AG08396 (cell line): ENCODE measurements at places on chromosomes 1 and 21.

- no peak for DNase-seq
Observed at GRCh38 chr1:181015251-181015615, 7.4 kb downstream of the STX6 start.

DNA sequence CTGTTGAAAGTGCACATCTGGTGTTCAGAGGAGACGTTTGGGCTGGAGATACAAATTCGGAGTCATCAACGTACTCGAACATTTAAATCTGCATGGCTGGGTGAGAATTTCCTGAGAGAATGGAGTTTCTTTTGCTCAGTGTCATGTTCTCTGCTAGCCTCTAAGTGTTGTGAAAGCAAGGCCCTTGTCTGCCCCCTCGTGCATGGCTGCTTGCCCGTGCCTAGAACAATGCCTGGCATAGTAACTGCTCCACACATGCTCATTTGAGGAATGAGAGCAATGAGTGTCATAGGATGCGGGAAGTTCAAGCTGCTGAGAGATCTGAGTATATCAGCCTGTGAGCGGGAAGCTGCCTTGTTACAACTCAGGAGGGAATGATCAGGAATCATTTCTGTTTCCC lies 171.1 kb upstream of the CSF3R start:
- peak; percentile 16 for DNase-seq

GRCh38 chr1:199163267-199163666 lies 524.4 kb downstream of the PTPRC start:
- DNase-seq: no peak

GRCh38 chr1:38039331-38040088 lies 7.1 kb downstream of the POU3F1 start:
- no peak for DNase-seq

- DNase-seq: no peak
Observed at GRCh38 chr21:45443595-45444181, 38.7 kb downstream of the COL18A1 start.

DNA sequence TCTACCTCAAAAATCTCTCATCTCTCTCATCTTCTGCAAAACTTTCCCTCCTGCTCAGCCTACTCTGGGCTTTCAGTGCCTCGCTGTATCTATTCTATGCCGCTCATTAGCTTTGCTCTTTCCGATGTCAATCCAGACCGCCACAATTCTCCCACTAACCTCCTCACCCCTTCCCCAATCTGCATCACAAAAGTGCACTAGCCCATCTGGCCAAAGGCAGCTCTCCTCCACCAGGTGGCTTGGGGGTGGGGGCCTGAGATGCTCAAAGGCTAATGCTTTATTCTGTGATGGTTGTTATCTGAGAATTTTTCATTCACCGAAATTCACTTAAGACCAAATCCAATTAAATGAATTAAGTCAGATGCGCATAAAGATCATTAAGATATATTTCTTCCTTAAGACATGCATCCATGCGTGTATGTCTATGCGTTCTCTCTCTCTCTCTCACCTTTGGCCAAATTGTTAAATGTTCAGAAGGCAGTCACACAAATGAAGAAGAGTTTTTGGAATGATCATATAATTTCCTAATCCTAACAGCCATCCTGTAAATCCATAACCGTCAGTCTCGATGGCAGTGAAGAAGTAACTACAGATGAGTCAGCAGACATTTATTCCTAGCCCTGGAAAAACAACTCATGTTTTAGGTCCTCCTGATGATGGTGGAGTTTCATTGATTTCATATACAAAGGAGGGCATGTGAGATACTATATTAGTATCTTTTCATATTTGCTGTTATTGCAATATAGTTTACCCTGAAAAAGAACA lies 111.3 kb downstream of the C1orf21 start:
- no peak for DNase-seq

- DNase-seq: peak; percentile 46
Observed at GRCh38 chr1:225923381-225923691, 714 bp downstream of the PYCR2 start.

DNA sequence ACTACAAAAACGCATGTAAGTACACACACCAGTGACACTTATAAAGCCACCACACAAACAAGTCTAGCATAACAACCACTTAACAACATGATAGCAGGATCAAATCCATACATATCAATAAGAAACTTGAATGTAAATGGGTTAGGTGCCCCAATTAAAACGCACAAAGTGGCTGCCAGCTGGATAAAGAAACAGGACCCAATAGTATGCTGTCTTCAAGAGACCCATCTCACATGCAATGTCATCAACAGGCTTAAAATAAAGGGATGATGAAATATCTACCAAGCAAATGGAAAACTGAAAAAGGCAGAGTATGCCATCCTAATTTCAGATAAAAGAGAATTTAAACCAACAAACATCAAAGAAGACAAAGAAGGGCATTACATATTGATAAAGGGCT lies 109.6 kb downstream of the SLC5A9 start:
- DNase-seq: no peak

- DNase-seq: no peak
Observed at GRCh38 chr1:204994086-204994862, 48.7 kb upstream of the CNTN2 start.

DNA sequence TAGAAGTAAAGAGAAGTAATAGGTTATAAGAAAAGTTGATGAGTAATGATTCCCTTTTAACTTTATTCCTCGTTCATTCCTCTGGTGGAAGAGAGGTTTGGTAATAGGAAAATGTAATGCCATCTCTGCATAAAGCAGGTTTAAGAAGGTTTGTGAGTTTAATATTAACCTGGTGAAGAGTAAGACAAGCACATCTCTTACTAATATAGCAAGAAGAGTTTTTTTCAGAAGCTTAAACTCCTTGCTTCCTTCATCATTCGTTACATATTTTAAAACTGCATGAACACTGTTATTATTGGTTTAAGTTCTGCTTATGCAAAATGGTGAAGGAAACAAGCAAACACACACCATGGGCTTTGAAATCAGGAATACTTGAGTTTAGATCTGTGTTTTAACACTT lies 9.2 kb upstream of the PLA2G4A start:
- no peak for DNase-seq

DNA sequence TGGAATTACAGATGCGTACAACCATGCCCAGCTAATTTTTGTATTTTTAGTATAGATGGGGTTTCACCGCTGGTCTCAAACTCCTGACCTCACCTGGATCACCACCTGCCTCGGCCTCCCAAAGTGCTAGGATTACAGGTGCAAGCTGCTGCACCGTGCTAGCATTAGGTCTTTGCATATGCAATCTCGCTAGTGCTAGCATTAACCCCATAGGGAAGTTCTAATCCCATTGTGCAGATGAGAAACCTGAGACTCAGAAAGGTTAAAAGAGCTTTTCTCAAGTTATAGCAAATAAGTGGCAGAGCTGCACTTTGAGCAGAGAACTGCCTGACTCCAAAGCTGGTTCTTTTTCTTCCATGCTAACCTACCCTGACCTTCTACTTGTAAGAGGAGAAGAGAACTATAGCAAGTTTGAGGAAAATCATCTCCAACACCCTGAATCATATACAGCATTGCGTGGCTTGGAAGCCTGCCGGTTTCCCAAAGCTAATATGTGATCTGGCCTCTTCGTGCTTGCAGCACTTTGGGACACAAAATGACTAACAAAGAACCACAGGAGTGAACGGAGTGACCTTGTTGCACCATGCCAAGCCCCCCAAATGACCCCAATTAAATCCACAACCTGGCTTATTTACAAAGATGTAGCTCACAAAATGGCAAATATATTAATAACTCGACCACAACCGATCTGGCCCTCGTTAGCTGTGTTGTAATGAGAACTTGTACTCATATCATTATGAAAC lies 185.1 kb downstream of the TM2D1 start:
- DNase-seq: no peak

- DNase-seq: no peak
Observed at GRCh38 chr1:7315946-7316345, 455.1 kb upstream of the VAMP3 start.

DNA sequence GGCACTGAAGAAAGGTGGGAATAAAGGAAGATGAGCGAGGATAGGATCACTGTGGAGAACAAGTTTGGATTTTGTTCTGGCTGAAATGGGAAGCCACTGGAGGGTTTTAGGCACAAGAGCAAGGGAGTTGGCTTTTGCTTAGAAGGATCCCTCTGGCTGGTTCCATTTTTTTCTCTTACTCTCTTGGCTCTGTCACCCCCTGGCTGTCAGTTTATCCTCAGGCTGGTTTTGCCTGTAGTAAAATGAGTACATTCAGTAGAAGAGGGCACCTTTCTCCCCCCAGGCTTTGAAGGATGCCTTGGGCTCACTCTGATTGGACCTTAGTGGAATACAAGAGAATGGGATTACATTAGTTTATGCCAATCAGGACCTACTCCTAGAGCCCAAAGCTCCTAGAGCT lies 17.1 kb downstream of the CACHD1 start:
- DNase-seq: no peak

DNA sequence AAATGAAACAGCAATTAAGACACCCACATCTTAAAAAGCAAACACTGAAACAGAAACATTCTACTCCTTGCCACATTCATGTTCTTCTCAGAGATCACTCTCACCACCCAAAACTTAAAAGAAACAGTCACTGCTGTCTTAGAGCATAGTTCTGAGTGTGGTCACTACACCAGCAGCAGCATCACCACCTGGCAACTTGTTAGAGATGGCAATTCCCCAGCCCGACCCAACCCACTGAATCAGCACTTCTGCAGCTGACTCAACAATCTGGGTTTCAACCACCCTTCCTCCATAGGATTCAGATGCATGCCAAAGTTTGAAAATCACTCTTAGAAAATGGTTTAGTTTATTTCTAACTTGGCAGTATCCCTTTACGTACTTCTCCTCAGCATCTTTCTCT lies 126.1 kb downstream of the CDC42BPA start:
- peak; percentile 75 for DNase-seq

DNA sequence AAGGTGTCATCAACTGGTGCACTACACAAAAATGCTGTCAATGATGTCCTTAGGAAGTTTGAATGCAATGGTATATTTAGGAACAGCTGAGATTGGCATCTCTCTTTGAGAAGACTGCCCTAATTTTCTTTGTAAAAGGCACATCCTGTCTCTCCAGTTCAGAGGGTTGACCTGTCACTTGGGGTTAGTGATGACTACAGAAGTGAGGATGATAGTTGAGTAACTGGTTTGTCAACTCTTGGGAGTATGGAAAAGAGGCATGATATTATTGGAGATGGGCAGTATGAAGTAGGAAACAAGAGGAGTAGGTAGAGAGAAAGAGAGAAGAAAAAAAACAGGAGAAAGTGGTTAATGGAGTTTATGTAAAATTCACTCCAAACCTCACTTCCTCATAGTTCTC lies 40.4 kb upstream of the PIGC start:
- no peak for DNase-seq

GRCh38 chr1:69475021-69475420 lies 92.7 kb upstream of the LRRC7 start:
- no peak for DNase-seq
